HS-5 (cell line): ENCODE measurements at places on chromosomes 11 and 22.
A peak's percentile ranks its signal among the peaks of the same experiment; 100 is the strongest.

DNA sequence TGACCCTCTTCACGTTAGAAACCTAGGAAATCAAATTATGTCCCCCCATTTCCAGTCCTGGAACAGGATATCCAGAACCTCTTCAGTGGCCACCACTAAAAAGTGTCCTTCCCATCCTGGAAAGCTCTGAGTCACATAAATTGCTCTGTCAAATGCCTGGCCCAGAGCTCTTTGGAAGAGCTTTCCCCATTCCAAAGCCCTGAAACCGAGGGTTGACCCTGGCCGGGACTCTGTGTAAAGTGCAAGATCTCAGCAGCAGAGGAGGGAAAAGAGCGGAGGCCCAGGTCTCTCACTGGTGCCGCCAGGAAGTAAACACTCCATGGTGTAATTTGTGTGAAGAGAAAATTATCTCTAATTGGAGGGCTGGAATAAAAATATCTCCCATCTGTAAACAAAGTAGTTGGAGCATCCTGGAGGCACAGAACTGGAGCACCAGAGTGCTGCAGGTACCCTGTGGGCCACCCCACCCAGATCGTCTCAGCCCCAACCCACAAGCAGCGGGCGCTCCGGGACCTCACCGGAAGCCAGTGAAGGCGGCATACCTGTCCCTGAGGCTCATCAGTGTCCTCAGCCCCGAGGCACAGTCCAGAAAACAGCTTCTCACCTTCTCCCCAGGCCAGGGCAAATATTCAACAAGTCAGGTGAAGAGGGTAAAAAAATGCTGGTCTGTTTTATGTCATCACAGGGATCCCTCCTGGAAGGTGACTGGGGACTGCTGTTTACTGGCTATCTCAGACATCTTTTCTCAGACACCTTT lies 4.7 kb upstream of the JAM3 start:
- DNase-seq: no peak

GRCh38 chr11:8793114-8793777 lies 110.7 kb downstream of the RPL27A start:
- no peak for DNase-seq

GRCh38 chr22:20624161-20624616 lies 116.8 kb downstream of the MED15 start:
- peak; percentile 14 for DNase-seq

- no peak for DNase-seq
These were observed 4.3 kb downstream of the SMTN start for GRCh38 chr22:31085493-31085824.

DNA sequence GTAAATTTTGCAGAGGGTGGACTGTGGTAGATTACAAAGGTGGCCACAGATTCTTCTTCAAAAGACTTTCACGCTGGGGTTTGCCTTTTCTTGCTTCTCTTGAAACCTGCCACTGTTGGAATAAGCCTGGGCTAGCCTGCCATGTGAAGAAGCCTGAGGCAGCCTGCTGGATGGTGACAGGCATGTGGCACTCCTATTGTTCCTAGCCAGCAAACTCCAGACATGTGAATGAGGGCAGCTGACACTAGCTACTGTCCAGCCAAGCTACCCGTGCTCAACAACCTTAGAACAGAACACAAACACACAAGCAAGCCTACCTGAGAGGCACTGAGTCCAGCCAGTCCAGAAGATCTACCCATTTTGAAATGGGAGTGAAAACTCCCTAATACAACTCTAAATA lies 322.7 kb upstream of the LARGE1 start:
- no peak for DNase-seq

DNA sequence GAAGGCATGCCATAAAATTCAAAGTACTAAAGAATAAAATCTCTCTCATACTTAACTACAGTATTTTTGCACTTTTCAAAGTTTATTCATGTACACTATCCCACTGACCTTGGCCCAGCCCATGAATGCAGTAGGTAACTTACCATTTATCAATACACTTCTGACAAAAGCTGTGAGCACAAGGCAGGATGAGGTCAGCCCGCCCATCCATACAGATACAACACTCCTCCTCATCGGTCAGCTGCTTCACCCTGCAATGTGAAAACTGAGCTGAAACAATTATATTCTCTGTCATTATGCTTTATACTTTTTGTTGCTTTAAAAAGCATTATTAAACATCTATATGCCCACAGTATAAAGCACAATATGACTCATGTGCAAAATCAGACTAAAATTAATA lies 22.1 kb downstream of the RNF141 start:
- no peak for DNase-seq

DNA sequence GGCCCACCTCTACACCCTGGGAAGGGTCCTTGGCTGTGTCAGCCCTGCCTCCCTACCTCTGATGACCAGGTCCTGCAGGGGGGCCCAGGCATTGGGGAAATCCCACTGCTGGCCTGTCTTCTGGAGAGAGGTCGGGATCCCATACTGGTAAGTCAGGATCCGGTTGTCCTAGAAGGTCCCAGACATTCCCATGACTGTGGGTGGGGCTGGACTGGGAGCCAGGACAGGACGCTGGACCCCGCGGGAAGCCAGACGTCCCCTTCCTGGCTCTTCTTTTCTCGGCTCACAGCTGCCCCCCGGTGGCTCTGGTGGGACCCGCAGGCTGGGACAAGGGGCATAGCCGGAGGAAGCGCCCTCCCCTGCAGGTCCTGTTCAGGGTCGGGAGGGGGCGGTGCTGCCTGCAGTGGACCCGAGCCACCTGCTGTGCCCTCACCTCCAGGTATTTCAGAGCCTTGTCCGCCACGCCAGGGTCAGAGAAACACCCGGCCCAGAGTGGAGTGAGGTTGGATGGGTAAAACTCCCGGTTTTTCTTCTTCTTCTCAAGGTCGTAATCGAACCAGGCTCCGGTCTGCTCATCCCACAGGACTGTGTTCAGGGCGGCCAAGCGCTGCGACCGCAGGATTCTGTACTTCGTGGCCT lies 20.0 kb downstream of the TREH start:
- DNase-seq: peak; percentile 14

- no peak for DNase-seq
These were observed 1127.1 kb upstream of the CNTN5 start for GRCh38 chr11:97893612-97894011.

- no peak for DNase-seq
These were observed 423.5 kb downstream of the MIAT start for GRCh38 chr22:27080863-27081262.

GRCh38 chr11:46693597-46694012 lies 6.8 kb downstream of the ARHGAP1 start:
- no peak for DNase-seq

- no peak for DNase-seq
These were observed 25.6 kb upstream of the COMT start for GRCh38 chr22:19916006-19916405.

DNA sequence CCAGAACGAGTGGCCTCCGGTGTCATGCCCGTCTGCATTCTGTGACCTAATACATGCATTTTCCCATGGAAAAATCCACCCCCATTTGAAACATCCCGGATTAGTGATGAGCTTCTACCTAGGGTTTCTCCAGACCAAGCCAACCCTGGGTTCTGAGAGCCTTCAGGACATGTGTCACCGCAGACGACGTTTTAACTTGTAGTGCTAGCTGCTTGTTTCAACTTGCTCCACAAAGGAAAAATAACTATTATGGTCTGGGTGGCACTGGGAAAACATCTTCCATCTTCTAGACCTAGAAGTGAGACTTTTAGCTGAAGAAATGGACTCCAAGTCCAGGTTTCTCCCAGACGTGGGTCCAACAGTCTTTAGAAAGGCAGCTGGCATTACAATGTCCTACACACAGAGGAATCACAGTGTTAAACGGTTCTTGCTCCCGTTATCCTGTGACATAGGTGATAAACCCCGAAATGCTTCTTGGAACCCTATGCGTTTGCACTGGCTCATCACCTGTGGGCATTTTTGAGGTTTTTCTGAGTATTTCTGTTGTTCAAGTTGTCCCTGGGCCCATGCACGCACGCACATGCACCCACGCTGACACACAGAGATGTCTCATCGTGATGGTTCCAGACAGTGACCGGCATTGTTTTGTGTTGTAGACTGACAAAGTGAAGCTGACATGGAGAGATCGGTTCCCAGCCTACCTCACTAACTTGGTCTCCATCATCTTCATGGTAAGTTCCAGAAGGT lies 46.6 kb upstream of the FADD start:
- DNase-seq: no peak

DNA sequence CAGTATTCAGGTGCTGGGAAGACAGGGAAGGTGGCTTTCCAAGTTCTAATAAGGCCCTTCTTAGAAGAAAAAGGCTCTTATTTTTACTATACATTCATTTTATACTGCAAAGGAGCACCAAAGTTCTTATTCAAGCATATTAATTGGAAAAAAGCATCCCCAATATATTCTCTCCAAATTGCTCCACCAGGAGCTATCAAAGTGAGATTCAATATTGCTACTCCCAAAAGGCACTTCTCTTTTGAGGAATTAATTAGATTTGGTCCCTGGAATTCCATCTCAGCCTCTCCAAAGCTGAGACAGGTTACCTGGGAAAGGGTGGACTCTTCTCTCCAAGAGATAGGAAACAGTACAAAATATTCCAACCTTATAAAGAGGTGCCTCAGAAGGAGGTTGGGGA lies 134.1 kb downstream of the LARGE1 start:
- no peak for DNase-seq

DNA sequence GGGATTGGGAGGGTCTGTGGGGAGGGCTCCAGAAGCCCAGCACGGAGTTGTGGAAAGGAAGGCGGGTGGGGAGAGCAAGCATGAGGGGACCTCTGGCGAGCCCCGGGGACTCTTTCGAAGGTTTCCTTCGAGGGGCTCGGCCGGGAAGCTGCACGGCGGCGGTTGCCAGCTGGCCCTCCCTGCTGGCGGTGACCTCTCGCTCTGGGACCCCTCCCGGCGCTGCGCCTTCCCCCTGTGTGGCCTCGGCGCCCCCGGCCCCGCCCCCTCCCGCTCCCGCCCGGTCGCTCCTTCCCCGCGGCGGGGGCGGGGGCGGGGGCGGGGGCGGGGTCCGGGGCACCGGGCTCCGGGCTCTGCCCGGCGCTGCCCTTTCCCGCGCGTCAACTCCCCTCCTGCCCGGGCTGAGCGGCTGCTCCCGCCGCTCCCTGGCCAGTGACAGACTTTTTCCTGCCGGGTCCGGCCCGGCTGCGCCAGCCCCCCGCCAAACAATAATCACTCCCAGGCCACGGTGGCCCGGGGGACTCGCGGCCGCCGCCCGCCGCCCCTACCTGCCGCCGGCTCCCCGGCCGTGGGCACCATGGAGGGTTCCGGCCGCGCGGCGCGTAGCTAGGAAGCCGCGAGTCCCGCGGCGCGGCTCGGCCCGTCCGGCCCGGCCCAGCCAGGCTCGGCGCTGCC lies 941 bp downstream of the CLCF1 start:
- no peak for DNase-seq

- no peak for DNase-seq
These were observed 1.9 kb downstream of the ZNF74 start for GRCh38 chr22:20395907-20396287.

GRCh38 chr22:43467216-43467940 lies 55.6 kb downstream of the MPPED1 start:
- no peak for DNase-seq

GRCh38 chr11:2343502-2343901 lies 33.6 kb upstream of the CD81 start:
- no peak for DNase-seq

DNA sequence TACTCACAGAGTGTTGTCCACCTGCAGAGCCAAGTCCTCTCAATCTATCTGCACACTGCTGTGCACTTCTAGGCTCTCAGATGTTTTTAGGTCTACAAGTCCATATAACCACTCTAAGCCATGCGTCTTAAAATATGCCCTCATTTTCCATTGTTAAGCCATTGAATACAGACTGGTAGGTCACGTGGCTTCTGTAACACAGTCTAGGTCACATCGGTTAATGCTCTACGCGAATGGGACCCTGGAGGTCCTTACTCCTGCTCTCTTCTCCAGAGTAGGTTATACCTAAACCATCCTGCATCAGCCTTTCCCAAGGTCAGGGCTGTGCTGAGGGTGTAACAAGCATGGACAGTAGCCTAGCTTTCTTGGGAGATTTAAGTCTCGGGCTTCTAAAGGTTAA lies 819 bp downstream of the JAML start:
- no peak for DNase-seq

DNA sequence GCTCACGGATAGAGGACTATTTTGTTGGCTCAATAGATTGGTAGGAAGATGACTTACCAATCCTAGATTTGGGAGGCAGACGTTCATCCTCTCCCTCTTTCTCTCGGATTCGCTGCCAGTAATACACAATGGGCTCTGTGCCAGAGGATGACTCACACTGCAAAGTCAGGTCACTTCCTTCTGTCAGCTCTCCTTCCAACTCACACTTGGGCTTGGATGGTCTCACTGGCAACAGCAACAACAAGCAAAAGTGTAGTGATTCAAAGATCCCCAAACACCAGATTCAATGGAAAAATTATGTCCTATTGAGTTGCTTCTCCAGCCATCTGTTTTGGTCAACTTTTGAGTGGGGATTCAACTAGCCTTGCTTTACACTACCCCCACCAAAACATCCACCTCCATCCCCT lies 21.7 kb upstream of the HSPA8 start:
- peak; percentile 91 for DNase-seq

DNA sequence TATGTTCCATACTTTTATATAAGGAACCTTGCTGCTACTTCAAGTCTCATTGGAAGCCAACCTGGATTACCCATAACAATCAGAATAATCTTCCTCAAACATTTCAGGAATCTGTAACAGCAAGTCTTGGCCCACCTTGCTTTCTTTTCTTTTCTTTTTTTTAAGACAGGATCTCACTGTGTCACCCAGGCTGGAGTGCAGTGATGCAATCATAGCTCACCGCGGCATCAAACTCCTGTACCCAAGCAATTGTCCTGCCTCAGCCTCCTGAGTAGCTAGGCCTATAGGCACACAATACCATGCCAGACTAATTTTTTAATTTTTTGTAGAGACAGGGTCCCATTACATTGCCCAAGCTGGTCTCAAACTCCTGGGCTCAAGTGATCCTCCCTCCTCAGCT lies 29.3 kb upstream of the PRDM10 start:
- DNase-seq: no peak

DNA sequence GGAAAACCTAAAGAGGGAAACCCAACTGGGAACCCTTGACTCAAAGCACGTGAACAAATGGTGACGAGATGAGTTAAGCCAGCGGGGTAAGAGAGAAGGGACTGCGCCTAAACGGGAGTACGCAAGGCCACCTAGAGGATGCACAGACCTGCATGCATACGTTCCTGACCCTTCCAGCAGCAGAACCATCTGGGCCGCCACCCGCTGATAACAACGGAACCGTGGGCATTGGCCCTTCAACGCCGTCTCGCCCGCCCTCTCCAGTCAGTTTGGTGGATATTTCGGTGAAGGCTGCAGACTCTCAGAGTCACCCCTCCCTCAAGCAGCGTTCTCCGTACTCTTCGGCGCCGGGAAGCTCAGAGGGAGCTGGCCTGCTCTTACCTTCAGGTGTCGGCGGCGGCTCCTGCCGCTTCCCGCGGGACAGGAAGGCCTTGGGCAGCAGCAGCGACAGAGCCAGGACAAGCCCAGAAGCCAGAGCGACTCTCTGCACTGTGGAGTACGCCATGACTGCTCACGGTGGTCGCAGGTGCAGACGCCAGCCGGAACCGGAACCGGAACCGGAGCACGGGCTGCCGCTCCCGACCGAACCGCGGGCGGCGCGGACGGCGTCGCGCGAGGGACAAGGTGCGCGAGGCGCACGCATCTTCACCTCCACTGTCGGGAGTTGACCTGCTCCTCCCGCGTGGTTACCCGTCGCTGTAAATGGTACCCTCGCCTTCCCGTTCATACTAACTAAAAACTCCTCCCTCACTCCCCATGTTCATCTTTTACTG lies at the start of gene RIC3:
TSS of gene RIC3 (minus strand) at position 541 of the 773 bp plus-strand sequence. CDS start at position 505, 36 bp downstream.
- DNase-seq: no peak
